Jurkat, Clone E6-1 (cell line): ENCODE measurements at places on chromosomes 16 and 17.

GRCh38 chr17:41150026-41150425 lies 401 bp upstream of the KRTAP4-5 start:
- DNase-seq = no peak

GRCh38 chr16:75260851-75261589 lies 9.6 kb upstream of the BCAR1 start:
- DNase-seq = no peak

DNA sequence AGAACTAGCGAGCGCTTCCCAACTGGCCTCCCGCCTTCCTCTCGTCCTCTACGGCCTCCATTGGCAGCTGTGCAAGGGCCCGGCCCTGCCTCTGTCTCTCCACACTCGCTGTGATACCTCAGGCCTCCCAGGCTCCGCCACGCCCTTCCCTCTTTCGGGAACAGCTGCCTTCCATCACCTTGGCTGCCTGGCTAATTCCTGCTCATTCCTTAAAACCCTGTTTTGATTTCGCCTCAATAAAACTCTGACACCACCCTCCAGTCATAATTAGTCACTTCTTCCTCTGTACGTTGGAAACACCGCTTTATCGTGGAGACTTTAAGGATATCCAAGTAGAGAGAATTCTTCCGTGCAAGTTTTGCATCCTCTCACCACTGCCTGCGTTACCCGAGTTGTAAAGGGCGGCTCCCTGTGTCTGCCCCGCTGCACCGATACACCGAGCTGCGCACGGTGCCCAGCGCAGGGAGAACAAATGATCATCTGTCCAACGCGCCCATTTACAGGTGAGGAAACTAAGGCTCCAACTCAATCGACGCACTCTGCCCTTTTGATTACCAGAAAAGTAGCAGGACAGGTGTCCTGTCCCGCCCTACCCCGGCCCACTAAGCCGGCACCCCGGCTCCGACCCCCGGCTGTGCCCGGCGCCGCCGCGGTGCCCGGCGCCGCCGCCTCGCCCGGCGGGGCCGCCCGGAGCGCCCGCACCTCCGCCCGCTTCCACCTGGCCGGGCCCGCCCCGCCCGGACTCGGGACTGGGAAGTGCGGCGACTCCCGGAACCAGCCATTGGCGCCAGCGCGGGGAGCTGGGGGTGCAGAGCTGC lies 139.7 kb downstream of the SEC14L1 start:
- DNase-seq = no peak

GRCh38 chr17:46796956-46797530 lies 21.4 kb downstream of the WNT3 start:
- DNase-seq = no peak

DNA sequence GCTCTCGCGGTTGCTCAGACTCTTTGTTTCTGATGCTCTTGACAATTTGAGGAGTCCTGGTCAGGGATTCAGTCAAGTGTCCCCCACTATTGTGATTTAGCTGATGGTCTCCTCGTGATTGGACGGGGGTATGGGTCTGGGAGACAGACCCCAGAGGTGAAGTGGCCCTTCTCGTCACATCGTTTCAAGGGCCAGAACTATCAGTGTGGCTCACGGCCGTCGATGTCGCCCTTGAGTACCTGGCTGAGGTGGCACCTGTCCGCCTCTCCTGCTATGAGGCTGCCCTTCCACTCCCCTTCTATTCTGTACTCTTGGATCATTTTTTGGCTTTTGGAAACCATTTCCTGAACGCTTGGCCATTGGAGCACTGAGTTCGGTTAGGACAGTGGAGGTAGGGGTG lies 7.4 kb upstream of the MEAK7 start:
- DNase-seq = no peak

DNA sequence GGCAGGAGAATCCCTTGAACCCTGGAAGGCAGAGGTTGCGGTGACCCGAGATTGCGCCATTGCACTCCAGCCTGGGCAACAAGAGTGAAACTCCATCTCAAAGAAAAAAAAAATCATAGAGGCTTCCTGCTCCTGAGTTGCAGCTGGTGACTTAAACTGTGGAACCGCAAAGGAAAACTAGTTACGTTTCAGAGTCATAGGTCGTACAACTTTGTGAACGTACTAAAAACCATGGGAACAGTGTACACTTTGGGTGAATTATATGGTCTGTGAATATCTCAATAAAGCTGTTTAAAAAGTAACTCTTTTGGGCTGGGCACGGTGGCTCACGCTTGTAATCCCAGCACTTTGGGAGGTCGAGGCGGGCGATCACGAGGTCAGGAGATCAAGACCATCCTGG lies 23.6 kb downstream of the SLC5A10 start:
- DNase-seq = no peak

GRCh38 chr16:48146710-48147109 lies 9.1 kb downstream of the ABCC12 start:
- no peak for DNase-seq

GRCh38 chr16:88853325-88853941 lies 3.3 kb downstream of the GALNS start:
- DNase-seq = no peak

DNA sequence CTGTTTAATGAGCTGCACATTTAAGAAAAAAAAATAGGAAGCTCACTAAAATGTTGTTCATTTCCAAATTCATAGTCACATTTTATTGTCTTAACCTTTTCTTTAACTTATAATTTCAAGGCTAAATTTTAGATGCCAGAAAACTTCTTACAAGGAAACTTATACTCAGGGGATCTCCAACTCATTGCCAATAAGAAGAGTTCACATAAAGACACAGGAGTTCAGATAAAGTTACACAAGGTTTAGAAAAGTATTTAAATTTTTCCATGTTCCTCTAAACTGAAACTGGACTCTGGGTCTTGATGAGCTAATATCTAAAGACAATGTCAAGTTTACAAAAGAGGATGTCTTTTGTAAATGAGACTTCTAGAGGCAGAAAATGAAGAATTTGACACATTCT lies 190.7 kb upstream of the KCNJ16 start:
- no peak for DNase-seq
